ENCODE measurements at places on chromosomes 3 and 15.
A peak's percentile ranks its signal among the peaks of the same experiment; 100 is the strongest.

GRCh38 chr3:50163572-50164455 lies 8.7 kb downstream of the SEMA3F start:
- no peak for DNase-seq

GRCh38 chr3:71652781-71653413 lies 69.4 kb upstream of the FOXP1 start:
- DNase-seq, result peak; percentile 68

- no peak for DNase-seq
Observed at GRCh38 chr15:68822818-68823217, 2.1 kb upstream of the ANP32A start.

- no peak for DNase-seq
Observed at GRCh38 chr3:71784201-71784913, 591 bp downstream of the PROK2 start.

- no peak for DNase-seq
Observed at GRCh38 chr15:98799461-98800390, 151.4 kb downstream of the IGF1R start.

DNA sequence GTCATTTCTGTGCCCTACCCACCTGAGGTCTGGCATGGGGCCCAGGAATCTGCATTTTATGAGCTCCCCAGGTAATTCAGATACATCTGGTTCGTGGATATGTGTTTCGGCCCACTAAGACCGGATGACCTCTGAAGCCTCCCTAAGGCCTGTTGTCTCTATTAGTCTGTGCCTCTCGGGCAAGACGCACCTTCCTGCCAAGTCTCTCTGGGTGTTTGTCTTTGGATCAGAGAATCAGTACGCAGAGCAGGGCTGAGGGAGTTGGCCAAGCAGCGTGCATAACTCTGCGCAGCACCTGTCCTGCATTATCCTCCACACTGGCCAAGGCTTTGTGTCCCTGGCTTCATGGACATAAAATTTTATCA lies 181.0 kb downstream of the THSD4 start:
- no peak for DNase-seq

DNA sequence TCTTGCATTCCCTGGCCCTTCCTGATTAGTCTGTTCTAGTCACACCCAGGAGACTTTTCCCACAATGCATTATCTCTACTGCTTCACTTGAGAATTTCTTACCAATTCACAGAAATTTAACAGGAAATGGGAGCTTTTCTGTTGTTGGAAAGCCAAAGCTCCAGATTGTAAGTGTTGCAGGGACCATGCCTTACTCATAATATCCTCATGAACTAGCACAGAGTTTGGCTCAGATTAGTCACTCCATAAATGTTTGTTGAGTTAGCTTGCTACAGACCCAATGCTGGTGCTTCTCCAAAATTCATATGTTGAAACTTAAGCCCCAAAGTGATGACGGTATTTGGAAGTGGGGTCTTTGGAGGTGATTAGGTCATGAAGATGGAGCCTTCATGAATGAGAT lies 232.6 kb downstream of the GAP43 start:
- DNase-seq, result no peak

DNA sequence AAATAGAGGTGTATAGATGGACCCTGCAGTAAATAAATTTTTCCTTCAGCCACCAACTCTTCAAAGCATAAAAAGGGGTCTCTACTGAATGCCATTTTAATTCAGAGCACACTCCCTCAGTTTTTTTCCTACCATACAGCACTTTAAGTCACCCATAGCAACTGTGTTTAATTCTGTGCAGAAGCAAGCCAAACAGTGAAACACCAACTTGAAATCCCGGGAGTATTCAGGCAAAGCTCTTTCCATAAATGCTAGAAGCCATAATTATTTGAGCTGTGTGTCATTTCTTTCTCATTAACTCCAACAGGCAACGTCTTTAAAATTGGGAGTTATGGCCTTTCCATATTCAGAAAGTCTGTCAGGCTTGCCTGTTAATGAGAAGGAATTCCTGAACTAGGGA lies 562.1 kb downstream of the GRM7 start:
- DNase-seq, result no peak

- no peak for DNase-seq
Observed at GRCh38 chr3:80870476-80871041, 890.9 kb downstream of the GBE1 start.
